Thoracic aorta (tissue), 2 donors: ENCODE measurements at places on chromosomes 12 and 14. TPM values are rescaled to one million over a fixed set of nuclear protein-coding genes. Genes with fewer than 3 reads are reported as not detected.

DNA sequence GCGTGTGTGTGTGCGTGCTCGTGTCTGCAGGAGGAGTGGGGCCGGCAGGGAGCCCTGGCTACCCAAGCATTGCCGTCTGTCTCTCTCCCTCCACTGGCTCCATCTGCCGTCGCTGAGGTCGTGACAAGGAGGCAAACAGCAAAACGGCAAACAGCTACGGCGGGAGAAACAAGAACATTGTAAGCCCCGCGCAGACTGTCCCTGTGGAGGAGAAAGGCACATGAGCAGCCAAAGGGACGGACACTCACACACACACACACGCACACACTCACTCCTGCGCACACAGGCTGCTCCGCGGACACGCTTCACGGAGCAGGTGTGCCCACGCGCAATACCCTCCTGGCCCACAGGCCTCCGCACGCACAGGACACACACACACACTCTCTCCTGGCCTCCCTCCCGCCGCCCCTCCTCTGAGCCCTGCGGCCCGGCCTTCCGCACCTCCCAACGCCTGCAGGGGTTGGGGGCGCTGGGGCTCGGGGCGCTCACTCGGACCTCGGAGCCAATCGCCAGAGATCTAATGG lies 905 bp downstream of the CISTR start:
- H3K27ac ChIP-seq, result no peak overlapping the region
- peaks cover 19% of the 10 kb centered on the region for H3K4me1 ChIP-seq
- no peak for DNase-seq
- H3K27me3 ChIP-seq, result peaks cover 11% of the 10 kb centered on the region

DNA sequence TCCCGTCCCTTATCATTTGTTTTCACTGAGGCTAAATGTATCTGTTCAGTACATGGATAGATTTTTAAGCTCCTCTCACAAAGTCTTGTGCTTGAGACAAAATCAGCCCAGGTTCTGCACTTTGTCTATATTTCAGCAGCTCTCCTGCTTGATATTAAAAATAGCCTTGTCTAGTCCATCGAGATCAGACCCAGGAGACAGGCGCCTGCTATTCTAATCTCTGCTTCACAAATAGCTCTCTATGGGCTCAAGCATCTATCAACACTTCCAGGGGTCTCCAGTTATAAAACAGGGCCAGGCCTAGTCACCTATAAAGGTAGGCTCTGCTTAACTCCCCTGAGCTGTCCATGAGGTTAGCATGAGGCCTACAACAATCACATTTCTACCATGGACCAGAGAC lies 62.5 kb downstream of the ZFP36L1 start:
- no peaks in the 10 kb centered on the region for H3K27me3 ChIP-seq
- no peaks in the 10 kb centered on the region for H3K36me3 ChIP-seq
- peaks cover 2% of the 10 kb centered on the region for H3K4me1 ChIP-seq
- H3K4me3 ChIP-seq, result no peak overlapping the region
- H3K27ac ChIP-seq, result no peak overlapping the region
- no peak for DNase-seq

DNA sequence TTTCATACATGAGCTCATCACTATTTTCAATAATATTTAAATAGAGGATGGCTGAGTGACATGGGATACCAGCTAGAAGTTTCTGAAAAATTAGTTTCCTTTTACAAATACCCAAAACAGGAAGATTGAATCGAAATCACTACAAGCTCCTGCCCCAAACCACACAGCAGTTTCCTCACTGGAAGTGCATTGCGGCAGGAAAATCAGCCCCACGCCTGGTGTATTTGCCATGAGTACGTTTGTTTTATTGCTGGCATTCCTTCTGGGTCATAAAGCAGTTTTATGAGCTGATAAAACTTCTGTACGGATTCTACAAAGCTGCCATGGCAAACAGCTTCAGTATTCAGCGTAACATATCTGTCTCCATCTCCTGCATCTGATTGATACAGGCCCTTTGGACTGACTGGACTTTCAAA lies 23.7 kb downstream of the CDC42BPB start:
- no peaks in the 10 kb centered on the region for H3K27me3 ChIP-seq
- H3K4me1 ChIP-seq, result peaks cover 18% of the 10 kb centered on the region
- H3K4me3 ChIP-seq, result no peak overlapping the region

DNA sequence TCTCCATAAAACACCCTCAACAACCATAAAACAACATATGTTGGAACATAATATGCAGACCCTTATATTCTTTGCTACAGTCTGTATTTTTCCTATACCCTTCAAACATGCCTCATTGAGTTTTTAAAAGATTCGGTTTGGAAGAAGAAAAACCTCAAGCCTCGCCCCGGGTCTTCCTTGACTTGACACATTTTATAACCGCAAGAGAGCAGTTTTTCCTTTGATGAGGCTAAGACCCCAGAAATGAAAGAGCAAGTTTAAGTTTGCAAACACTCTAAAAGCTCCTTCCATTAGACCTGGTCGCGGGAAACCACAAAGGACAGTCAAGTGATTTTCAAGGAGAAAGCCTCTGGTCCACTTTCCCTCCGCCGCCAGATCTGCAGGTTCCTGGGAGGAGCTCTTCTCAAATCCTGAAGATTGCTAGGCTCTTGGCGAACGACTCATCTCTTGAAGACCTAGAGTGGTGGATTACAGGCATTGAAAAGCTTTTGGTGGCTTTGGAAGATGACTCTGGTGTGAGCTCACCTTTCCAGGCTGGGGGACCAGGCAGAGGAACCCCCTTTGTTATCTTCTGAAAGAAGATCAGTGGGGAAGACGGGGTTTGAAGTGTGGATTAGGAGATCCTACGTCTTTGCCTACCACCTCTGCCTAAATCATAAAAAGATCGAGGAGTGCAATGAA lies at the start of gene ASCL4:
TSS of gene ASCL4 (plus strand) at position 356 of the 681 bp plus-strand sequence. CDS start 515 bp downstream, outside the sequence.
- H3K36me3 ChIP-seq, result no peaks in the 10 kb centered on the region
- H3K27me3 ChIP-seq, result no peaks in the 10 kb centered on the region
- DNase-seq, result no peak
- H3K4me1 ChIP-seq, result no peaks in the 10 kb centered on the region
- peak within 1 kb of the TSS; percentile 52 for H3K4me3 ChIP-seq
- no peak within 1 kb of the TSS for H3K27ac ChIP-seq

- peaks cover 25% of the 10 kb centered on the region for H3K4me1 ChIP-seq
- peaks cover 13% of the 10 kb centered on the region for H3K36me3 ChIP-seq
- no peak overlapping the region for H3K4me3 ChIP-seq
- H3K27me3 ChIP-seq, result no peaks in the 10 kb centered on the region
- DNase-seq, result no peak
Observed at GRCh38 chr12:14782756-14783155, 20.5 kb downstream of the WBP11 start.

GRCh38 chr12:112996501-112996900 lies 18.2 kb downstream of the OAS2 start:
- no peak overlapping the region for H3K4me3 ChIP-seq
- no peaks in the 10 kb centered on the region for H3K27me3 ChIP-seq
- no peaks in the 10 kb centered on the region for H3K4me1 ChIP-seq
- no peak for DNase-seq

- no peaks in the 10 kb centered on the region for H3K36me3 ChIP-seq
- no peak for DNase-seq
- no peak overlapping the region for H3K27ac ChIP-seq
- H3K4me1 ChIP-seq, result no peaks in the 10 kb centered on the region
- no peaks in the 10 kb centered on the region for H3K27me3 ChIP-seq
- H3K4me3 ChIP-seq, result no peak overlapping the region
Observed at GRCh38 chr12:109892748-109893147, 7.3 kb upstream of the TCHP start.

DNA sequence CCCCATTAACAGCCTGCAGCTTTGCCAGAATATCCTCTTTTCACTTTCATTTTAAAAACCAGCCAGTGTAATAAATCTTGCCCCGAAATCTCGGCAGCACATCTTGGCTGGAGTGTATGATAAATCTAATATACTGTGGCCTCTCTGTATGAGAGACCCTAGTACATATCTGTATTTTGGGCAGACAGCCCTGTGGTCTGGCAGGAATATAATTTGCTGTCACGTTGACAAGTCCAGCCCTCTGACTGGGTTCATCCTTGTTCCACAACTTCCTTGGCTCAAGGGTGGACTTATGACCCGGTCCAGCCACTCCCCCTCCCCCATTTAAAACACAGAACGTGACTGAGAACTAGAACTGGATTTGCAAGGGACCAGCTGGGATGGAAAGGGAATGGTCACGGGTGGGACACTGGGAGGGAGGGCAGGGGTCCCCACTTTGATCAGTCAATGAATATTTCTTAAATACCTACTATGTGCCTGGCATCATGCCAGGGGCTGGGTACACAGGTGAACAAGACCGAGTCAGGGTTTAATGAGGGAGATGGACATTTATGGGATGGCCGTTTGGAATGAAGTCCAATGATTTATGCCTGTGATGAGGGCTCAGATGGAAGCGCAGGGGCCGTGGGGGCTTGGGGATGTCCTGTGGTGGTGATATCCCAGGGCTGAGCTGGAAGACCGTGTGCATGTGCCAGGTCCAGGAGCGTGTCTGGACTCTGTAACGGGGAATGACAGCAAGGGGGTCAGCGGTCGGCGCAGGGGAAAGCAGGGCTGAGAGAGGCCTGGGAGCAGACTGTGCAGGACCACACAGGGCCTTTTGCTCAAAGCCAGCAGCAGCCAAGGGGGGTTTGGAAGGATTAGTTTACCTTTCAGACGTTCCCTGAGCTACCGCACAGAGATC lies 190.5 kb downstream of the PHETA1 start:
- no peak overlapping the region for H3K27ac ChIP-seq
- H3K4me1 ChIP-seq, result no peaks in the 10 kb centered on the region
- no peaks in the 10 kb centered on the region for H3K36me3 ChIP-seq
- H3K4me3 ChIP-seq, result no peak overlapping the region

DNA sequence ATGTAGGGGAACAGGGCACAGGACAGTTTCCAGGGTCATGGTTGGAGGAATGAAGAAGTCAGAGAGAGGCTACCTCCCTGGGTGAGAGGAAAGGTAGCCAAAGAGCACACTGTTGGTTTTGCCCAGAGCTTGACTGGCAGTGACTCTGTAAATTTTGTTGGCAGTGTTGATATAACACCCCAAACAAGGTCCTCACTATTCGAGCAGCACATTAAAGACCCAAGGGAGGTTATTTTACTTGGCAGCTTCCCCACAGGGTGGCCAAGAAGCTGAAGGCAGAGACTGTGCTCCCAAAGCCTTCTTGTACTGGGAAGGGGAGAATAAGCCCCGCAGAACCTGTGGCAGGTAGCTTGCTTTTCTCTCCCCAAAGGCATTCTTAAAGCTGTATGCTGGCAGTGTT lies 40.6 kb downstream of the WSCD2 start:
- no peaks in the 10 kb centered on the region for H3K36me3 ChIP-seq
- H3K4me3 ChIP-seq, result no peak overlapping the region
- no peak for DNase-seq
- H3K27me3 ChIP-seq, result no peaks in the 10 kb centered on the region
- no peak overlapping the region for H3K27ac ChIP-seq
- peaks cover 19% of the 10 kb centered on the region for H3K4me1 ChIP-seq

GRCh38 chr14:68079941-68080697 lies 260.5 kb downstream of the RAD51B start:
- no peak for DNase-seq
- H3K4me1 ChIP-seq, result peaks cover 6% of the 10 kb centered on the region
- no peaks in the 10 kb centered on the region for H3K27me3 ChIP-seq
- H3K36me3 ChIP-seq, result no peaks in the 10 kb centered on the region
- H3K4me3 ChIP-seq, result no peak overlapping the region
- no peak overlapping the region for H3K27ac ChIP-seq

GRCh38 chr14:78048120-78048519 lies 122.1 kb upstream of the NRXN3 start:
- no peak overlapping the region for H3K4me3 ChIP-seq
- H3K27ac ChIP-seq, result no peak overlapping the region
- H3K4me1 ChIP-seq, result no peaks in the 10 kb centered on the region
- H3K27me3 ChIP-seq, result no peaks in the 10 kb centered on the region
- H3K36me3 ChIP-seq, result no peaks in the 10 kb centered on the region

DNA sequence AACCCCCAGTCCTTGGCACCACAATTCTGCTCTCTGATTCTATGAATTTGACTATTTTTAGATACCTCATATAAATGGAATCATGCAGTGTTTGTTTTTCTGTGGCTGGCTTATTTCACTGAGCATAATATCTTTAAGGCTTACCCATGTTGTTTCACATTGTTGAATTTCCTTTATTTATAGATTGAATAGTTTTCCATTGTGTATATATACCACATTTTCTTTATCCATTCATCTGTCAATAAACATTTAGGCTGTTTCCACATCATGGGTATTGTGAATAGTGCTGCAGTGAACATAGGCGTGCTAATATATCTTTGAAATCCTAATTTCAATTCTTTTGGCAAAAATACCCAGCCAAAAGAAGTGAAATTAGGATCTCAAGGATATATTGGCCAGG lies 126.7 kb upstream of the SLC38A2 start:
- H3K4me3 ChIP-seq, result no peak overlapping the region
- H3K36me3 ChIP-seq, result no peaks in the 10 kb centered on the region
- peaks cover 7% of the 10 kb centered on the region for H3K4me1 ChIP-seq
- H3K27ac ChIP-seq, result no peak overlapping the region
- no peaks in the 10 kb centered on the region for H3K27me3 ChIP-seq
- no peak for DNase-seq

GRCh38 chr12:42932936-42933335 lies 343.4 kb upstream of the PRICKLE1 start:
- no peak overlapping the region for H3K4me3 ChIP-seq
- H3K27me3 ChIP-seq, result no peaks in the 10 kb centered on the region
- H3K27ac ChIP-seq, result no peak overlapping the region

DNA sequence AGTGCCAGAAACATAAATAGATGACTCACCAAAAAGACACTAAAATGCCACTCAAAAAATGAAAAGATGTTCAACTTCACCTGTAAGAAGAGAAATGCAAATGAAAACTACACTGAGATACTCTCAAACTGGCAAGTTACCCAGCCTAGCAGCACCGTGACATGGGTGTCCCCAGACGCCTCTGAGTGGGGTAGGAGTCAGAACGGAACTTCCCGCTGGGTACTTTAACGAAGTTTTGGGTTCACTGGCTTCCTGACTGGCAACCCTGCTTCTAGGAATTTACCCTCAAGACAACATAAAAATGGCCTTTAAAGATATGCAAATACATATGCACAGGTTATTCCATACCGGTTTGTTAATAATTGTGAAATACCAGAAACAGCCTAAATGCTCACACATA lies 52.6 kb downstream of the RIMBP2 start:
- H3K4me3 ChIP-seq, result no peak overlapping the region
- DNase-seq, result no peak
- no peaks in the 10 kb centered on the region for H3K27me3 ChIP-seq
- H3K4me1 ChIP-seq, result no peaks in the 10 kb centered on the region

GRCh38 chr12:68317047-68317667 lies 15.0 kb downstream of the MDM1 start:
- no peak for DNase-seq
- H3K27me3 ChIP-seq, result no peaks in the 10 kb centered on the region
- no peak overlapping the region for H3K27ac ChIP-seq
- H3K36me3 ChIP-seq, result peaks cover 13% of the 10 kb centered on the region
- no peak overlapping the region for H3K4me3 ChIP-seq

- no peaks in the 10 kb centered on the region for H3K36me3 ChIP-seq
- H3K27ac ChIP-seq, result no peak overlapping the region
- H3K4me1 ChIP-seq, result peaks cover 45% of the 10 kb centered on the region
- no peak overlapping the region for H3K4me3 ChIP-seq
- no peaks in the 10 kb centered on the region for H3K27me3 ChIP-seq
Observed at GRCh38 chr14:35369701-35370191, 34.8 kb downstream of the NFKBIA start.

TTC7B gene
- total RNA-seq, result 38.9 TPM

OR6C68 gene
- not detected for total RNA-seq

COCH gene
- 1.5 TPM for total RNA-seq

ESPL1 gene
- total RNA-seq, result 0.78 TPM

CLEC4D gene
- not detected for total RNA-seq

GLS2 gene
- total RNA-seq, result 0.85 TPM

MYO1A gene
- 2.2 TPM for total RNA-seq
